ENCODE measurements at places on chromosomes 13 and 19.

DNA sequence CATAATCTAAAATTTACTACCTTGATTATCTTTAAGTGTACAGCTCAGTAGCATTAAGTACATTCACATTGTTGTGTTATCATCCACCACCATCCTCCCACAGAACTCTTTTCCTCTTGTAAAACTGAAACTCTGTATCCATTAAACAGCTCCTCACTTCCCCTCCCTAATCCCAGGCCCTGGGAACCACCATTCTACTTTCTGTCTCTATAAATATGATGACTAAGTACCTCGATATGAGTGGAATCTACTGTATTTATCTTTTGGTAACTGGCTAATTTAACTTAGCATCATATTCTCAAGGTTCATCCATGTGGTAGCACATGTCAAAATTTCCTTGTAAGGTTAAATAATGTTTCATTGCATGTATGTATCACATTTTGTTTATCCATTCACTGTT is 49.0 kb upstream of the POMP start:
- DNase-seq: no peak

GRCh38 chr13:24133021-24133795 is 27.3 kb upstream of the SPATA13 start:
- DNase-seq: no peak

- no peak for DNase-seq
These were observed 31.9 kb downstream of the NFIC start for GRCh38 chr19:3398114-3398899.

DNA sequence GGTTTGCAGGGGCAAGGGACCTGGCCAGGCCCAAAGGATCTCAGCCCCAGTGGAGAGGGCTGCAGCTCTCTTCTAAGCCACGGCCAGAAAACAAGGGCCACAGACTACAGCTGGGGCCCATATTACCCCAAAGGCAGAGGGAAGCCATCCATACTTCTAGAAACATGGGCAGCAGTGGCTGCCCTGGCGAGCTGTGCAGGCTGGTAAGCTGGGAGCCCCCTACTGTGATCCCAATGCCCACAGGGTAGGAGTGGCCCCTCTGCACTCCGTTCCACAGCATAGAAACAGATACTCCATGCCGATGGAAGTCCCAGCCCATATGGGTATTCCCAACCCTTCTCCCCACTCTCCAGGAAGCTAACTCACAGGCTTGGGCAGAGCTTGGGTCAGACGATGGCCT is 25.1 kb downstream of the VSTM2B start:
- no peak for DNase-seq

DNA sequence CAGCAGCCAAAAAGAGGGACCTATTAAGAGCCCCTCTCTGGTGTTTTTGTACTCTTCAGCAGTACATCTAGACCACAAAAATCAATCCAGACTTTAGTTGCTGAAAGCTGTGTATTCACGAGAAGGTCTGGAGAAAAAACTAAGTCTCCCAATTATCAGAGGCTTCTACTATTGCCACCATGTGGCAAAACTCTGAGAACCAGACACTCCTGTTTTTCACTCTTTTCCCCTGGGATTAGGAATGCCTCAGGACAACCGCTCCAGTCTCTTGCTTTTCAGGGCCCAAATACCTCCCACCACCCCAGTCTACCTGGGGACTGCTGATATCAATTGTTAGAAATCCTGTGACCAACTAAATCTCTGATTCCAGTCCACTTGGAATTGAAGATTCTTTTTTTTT is 30.1 kb upstream of the OBI1 start:
- no peak for DNase-seq

DNA sequence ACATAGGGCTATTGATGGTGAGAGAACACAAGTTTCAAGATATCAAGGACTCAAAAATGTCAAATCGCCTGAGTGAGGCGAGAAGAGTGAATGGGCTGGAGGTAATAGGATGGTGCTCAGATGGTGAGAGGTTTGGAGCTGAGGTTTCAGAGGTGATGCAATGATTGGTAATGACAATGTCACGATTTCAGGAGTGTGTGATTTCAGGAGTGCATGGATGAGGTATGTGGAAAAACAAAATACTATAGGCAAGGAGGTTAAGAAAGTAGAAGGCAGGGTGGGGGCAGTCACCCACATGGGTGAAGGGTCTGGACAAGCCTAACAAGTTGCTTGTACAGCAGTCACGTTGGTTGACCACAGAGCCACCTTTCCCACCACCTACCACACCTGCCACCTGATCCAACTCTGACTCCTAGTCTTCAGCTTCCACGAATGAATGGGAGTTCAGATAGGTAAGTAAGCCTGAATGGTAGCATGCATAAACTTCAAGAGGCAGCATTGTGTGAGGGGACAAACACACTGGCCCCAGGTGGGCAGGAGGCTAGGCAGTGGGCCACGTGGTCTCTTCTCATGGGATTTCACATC is 71.5 kb downstream of the RUBCNL start:
- DNase-seq: no peak

DNA sequence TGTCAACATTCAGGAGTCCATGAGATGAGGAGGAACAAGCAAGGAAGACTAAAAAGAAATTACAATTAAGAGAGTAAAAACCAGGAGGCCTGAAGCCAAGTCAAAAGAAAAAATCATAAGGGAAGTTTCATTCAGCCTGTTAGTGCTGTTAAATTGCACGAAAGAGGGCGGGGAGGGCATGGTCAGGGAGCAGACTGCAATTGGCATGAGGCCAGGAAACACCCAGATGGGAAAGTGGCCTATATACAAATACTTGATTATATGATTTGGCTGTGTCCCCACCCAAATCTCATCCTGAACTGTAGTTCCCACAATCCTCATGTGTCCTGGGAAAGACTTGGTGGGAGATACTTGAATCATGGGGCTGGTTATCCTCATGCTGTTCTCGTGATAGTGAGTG is 43.9 kb downstream of the TNFSF13B start:
- DNase-seq: no peak

GRCh38 chr19:10670182-10670581 is 16.0 kb downstream of the ILF3 start:
- no peak for DNase-seq

DNA sequence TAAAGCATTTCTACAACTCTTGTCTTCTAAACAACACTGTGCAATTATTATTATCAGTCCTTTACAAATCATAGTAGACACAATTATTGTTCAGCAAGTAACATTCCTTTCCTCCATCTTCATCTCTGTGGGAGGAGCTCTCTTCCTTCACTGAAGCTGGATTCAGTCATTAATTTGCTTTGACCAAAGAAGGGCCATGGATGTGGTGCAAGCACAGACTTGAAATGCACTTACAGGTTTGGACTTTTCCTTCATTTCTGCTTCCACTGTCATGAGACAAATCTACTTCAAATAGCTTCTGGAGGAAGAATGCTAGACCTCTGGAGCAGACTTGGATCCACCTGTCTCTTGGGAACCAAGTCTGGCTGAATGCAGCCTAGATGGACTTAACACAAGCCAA is 336.6 kb upstream of the SLITRK6 start:
- no peak for DNase-seq

GRCh38 chr19:8336072-8336569 is 6.9 kb downstream of the KANK3 start:
- DNase-seq: no peak

- no peak for DNase-seq
These were observed 269.3 kb upstream of the MIR17HG start for GRCh38 chr13:91078093-91078679.

DNA sequence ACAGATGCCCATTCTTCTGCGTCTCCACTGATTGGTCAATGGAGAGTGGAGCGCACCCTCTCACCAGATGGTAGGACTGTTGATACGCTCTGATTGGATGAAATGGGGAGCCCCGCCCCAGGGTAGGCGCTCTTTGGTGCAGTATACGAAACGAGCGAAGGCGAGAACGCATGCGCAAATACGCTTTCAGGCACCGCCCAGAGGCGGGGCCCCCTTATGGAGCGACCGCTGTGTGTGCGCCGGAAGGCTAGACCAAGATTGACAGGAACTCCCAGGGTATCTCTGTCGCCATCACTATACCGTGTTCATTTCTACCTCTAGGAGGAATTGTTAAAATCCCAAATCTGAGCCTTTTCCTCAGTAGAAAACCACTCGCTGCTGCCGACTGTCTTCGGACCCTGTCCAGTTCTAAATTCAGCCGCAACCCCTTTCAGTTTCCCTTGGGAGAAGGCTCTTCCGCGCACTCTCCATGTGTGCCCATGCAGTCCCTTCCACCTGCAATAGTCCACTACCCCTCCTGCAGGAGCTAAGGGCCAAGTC is 720 bp upstream of the HNRNPL start:
- DNase-seq: peak; percentile 100

GRCh38 chr19:709196-709964 is 645 bp downstream of the PALM start:
- DNase-seq: no peak

DNA sequence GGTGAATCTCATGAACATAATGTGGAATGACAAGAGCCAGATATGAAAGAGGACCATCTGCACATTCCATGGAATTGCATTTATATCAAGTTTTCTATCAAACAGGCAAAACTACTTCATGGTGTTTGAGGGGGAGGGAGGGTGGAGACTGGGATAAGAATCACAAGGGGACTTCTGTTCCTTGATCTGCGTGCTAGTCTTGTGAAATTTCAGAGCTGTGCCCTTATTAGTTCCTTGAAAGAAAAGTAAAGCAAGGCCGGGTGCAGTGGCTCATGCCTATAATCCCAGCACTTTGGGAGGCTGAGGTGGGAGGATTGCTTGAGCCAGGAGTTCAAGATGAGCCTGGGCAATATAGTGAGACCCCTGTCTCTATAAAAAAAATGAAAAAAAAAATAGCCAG is 30.2 kb upstream of the CEBPG start:
- no peak for DNase-seq

DNA sequence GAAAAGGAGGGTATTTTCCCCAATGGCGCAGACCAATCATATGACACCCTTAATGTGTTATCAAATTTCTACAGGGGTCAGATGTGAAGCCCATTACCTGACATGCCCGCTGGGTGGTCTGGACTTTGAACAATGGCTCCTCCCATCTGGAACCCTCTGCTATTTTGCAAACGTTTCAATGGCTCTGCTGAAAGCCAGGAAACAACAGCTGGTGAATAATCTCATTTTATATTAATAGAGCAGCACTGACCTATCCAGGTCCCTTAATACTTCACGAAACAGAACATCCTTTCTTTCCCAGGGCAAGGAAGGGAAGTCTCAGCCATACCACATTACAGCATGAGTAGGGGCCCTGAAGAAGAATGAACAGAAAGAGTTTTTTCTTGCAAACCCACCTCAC is 20.3 kb upstream of the KPNA3 start:
- no peak for DNase-seq

DNA sequence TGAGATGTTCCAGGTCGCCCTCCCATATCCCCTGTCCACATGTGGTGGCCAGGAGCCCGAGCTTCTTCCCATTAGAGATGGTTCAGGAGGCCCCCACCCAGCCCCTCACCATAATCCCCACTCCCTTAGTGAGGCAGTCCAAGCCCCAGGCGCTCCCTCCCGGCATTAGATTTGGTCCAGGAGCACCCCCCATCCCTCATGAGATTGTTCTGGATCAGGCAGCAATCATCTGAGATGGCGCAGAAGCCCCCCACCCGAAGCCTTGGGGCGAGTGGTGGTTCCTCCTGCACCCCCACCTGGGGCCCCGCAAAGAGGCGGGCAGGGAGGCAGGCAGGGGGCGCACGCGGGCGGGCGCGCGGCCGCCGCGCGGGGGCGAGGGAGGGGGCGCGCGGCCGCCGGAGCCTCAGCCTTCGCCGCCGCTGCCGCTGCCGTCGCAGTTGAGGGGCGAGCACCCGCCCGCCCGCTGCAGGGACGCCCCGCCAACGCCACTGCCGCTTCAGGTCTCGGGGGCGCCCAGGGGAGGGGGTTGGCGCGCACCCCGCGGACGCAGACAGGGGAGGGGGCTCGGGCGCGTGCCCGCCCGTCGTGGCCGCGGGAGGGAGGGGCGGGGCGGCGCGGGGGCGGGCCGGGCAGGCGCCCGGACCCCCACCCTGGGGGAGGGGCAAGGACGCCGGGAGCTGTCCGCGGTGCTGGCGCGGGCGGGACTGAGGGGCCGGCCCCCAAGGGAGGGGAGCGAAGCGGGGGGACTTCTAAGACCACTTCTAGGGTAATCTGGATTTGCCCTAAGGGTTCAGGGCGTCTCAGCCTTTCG is 46.4 kb upstream of the SHKBP1 start:
- DNase-seq: no peak

DNA sequence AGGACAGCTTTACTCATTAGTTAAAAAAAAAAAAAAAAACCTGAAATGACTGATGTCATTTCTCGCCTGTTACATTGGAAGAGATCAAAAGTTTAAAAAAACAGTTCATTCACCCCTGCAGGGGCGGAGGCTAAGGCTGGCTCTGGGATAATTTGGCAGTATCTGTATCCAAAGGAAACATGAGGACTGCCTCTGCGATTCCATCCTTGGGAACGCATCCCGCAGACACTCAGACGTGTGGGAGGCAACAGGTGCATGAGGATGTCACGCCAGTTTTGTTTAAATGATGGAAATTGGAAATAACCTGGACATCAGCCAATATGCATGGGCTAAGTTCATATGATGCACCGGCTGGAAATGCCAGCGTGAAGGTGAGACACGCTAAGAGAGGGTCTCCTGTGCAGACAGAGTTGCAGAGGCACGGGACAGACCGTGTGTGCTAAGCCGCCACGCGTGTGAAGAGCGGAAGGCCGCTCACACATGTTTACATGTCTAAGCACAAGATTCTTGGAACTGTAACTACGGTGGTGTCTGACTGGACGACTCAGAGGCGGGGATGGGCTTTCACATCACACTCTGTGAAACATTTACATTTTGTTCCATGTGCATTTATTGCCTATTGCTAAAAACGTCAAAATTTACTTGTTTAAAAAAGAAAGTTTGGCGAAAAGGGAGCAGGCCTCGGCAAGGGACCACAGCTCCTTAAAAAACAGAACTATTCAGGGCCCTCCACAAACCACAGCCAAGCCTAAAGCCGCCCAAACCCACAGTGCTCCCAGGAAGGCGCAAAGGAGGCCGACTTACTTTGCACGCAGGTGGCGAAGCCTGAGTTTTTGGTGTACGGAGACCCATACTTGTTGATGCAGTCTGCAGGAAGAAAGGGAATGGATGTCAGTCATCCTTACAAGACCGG is 17.9 kb downstream of the GAS6 start:
- no peak for DNase-seq

DNA sequence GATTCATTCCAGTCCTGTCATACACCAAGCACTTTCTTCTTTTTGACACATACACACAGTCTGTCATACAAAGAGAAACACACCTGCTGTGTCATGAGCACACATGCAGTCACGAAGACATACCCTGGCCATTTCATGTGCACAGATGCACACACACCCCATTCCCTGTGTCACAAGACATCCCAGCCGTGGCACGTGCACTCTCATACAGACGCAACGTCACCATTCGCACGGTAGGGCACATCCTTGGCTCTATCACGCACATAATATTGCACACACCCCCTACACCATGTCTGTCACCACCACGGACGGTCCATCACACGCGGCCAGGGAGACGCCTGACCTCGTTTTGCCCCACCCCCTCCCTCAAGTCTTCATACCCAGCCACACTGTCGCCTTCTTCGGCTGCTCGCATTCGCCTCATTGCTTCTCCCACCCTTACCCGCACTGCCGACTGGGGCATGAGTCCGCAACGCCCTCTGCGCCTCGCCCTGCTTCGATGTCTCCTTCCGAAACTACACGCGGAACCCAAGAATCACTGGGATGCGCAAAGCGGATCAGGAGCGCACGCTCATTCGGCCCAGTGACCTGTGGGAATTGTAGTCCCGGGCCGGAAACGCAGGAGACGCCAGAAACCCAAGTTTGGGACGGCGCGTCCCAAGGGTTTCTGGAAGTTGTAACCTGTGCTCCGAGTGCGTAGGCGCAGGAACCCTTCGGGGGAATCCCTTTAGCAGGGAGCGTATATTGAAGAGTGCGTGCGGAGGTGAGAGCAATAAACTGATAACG is 6.8 kb upstream of the ZNF283 start:
- DNase-seq: no peak

- DNase-seq: no peak
These were observed 51.7 kb downstream of the KATNAL1 start for GRCh38 chr13:30255696-30256095.

Measured in iPS DF 6.9 (cell line).